ENCODE measurements at places on chromosomes 4 and X.

DNA sequence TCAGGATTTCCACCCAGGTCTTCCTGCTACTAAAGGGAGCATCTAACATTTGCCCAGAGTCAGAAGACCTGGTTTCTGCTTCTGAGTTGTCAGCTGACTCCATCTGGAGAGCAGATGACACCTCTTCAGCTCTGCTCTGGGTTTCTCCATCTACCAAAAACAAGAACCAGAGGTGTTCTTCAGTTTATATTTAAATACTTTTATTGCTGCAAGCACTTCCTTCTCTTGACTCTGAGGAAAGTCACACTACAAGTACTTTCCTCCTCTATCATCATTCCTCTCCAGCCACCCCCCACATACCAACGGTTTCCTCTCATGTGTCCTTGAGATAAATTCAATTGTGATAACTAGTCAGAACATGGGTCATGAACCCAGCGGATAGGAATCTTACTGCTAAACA lies 88.4 kb downstream of the PPP3CA start:
- no peak for DNase-seq

- DNase-seq, result no peak
Measured at GRCh38 chrX:30751497-30751896, 98.3 kb downstream of the GK start.

DNA sequence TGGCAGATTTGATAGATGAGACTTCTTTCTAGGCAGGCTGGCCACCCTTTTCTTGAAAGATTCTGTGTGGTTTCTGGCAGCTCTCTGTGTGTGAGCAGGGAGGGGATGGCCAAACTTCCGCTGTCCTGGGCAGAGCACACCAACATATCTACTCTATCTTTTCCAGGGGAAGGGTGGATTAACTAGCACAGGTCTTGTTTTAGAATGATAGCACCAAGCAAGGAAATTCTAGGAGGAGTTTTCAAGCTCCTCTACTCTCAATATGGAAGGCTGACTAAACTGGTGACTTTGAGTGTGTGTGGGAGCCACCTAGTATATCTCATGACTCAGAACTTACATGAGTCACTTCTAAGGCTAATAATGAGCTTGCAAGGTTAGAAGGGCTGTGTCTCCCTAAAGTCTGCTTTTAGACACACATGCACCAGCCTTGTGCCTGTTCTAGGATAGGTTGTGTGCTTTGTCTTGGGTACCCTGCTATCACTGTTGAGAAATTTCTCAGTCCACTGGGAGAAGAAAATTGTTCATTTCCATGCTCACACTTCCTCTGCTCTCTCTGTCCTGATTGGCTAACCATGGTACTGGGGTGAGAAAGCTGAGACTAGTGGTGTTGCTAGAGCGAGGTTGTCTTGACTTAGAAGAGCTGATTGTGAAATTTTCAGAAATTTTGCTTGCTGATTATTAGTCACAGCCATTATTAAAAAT lies 72.9 kb downstream of the YIPF6 start:
- no peak for DNase-seq

GRCh38 chrX:10098270-10098713 lies 58.5 kb upstream of the CLCN4 start:
- DNase-seq, result peak; percentile 55

DNA sequence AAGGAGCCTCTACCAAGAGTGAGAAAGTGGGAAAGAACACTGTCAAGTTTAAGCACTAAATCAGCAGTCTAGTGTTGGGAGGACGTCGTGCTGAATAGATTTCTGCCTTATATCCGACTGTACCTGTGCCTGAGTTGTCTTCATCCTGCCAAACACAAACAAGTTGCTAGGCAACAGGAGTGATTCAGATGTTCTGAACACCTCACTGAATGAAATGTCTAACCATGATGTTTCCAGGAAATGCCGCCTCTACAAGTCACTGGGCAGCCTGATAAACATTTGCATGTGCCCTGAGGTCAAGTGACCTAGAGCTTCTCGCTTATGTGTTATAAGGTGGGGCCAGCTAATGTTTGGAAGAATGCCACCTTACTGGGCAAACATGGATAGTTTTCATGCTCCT lies 37.9 kb downstream of the SGMS2 start:
- DNase-seq, result peak; percentile 8

DNA sequence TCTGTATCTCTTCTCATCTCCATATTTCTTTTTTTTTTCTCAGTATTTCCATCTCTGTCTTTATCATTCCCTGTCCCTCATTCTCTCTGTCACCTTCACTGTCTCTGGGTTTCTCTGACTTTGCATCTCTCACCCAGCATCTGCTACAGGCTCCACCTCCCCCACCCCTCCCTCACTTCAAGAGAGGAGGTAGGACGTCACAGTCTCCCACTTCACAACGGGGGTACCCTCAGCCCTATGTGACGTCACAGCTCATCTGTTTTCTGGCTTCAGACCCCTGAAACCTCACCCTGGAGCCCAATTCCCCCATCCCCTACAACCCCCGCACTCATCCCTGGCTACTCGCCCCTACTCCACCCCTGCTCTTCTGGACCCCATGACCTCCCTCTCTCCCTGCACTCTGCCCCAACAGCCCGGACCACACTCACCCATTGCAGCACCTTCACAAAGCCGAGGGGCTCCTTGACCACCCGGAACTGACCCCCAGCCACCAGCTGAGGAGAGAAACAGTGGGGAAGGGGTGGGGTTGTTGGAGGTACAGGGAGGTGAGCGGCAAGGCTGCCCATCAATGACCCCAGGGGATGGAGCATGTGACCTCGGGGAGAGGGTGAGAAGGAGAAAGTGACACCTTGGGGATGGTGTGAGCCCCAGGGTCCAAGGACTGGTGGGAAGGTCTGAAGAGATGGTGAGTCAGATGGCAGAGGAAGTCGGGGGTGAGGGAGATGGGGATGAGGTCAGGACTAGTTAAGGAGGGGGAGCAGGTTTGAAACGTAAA lies 1.3 kb downstream of the SYP start:
- no peak for DNase-seq

Measured in CD4-positive, alpha-beta T cell treated with Interleukin-1 beta for 1 hour (primary cell).